ENCODE measurements at places on chromosomes 16 and 17.

DNA sequence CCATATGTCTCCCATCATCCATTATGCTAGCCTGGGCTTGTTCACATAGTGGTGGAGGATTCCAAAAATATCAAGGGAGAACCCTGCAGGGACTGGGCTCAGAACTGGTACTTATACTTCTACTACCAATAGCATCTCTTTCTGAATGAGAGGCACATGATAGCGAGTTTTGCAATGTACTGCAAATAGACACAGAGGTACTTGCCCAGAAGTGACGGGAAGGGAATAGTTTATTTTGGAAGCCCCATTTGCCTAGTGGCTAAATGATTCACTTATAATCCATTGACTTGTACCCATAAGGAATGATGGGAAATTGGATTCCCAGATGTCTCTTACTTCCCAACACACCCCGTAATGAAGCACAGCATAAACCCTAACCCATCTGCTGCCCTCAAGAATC is 124.8 kb upstream of the ERCC4 start:
- DNase-seq = no peak

DNA sequence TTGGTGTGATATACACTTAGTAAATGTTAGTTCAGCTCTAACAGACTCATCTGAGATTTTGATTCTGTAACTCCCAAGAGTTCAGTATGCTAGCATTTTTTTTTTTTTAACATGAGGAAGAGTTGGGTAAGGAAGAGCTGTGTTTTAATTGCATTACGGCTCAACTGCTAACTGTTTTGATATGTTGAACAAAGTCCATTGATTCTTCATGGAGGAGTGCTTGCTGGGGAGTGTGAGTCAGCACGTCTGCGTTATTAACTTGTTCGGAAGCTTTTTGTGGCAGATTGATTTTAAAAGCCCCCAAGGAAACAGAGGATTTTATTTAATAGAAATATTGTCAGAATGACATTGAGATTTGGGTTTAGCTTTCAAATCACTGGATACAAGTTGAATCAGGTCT is 45.8 kb downstream of the PITPNC1 start:
- no peak for DNase-seq

- no peak for DNase-seq
Observed at GRCh38 chr17:58764373-58764772, 8.7 kb downstream of the PPM1E start.

GRCh38 chr17:14307560-14308024 is 6.7 kb downstream of the HS3ST3B1 start:
- no peak for DNase-seq

DNA sequence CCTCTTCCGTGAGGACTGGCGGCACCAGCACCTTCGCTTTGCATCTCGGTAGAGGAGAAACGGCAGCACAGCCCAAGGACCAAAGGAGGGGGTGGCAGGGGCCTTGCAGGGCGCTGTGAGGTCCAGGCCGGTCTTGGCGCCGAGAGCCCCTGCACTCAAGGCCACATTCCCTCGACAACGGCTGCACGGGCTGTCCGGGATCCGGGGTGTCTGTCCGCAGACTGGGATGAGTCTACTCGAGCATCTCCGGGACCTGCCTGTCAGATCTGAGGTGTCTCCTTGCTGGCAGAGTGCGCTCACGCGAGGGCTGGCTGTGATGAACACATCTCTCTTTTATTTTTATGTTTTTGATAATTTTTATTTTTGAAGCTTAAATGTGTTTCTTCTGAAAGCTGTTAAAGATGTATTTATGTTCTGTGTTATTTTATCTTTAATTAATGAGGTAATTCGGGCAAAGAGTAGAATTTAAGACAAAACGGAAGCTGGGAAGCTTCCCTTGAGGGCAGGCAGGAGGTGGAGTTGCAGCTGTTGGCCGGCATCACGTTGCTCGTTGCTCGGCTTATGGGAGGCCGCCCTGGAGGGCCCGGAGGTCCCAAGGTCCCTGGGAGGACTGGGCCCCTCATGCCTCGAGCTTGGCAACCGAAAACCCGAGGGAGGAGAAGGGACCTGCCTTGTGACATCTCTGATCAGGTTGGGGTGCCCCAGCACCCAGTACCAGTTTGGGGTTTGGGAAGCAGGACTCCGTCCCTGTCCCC is 4.3 kb downstream of the SOX8 start:
- DNase-seq = no peak

DNA sequence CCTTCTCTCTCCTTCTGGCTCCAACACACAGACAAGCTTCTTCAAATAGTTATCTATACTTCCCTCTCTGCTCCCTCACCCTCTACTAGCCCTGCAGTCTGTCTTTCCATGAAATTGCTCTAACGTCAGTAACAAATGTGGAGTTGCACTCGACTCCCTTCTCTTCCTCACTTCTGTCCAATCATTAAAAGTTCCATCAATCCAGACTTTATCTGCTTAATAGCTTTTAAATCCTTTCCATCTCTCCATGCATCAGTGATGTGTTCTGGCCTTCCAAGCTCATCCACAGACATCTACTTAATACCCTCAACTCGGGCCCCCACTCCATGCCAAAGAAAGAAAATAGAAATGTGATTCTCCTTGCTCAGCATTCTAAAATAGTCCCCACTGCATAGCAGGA is 422.1 kb upstream of the CDH5 start:
- no peak for DNase-seq

- DNase-seq = no peak
Observed at GRCh38 chr16:83343935-83344366, 463.8 kb upstream of the HSBP1 start.

All from activated CD4-positive, alpha-beta T cell treated with anti-CD3 and anti-CD28 coated beads for 24 hours (primary cell).